ENCODE measurements at places on chromosomes 1 and 21. TPM values are rescaled to one million over a fixed set of nuclear protein-coding genes. Genes with fewer than 3 reads are reported as not detected.

HRNR gene
- not detected for total RNA-seq

SLC45A1 gene
- total RNA-seq: 0.79 TPM

IL23R gene
- total RNA-seq: not detected

RCSD1 gene
- total RNA-seq: not detected

FABP3 gene
- total RNA-seq: 1.6 TPM

FAM229A gene
- 3.9 TPM for total RNA-seq

CR1 gene
- total RNA-seq: not detected

FRRS1 gene
- 10.1 TPM for total RNA-seq

ACTL8 gene
- not detected for total RNA-seq

LCE2C gene
- not detected for total RNA-seq
